ENCODE measurements at places on chromosomes 12 and 14. TPM values are rescaled to one million over a fixed set of nuclear protein-coding genes. Genes with fewer than 3 reads are reported as not detected.

The RNFT2 gene
- 3.3 TPM for polyA plus RNA-seq

The MTRFR gene
- polyA plus RNA-seq, result 7.1 TPM

The CCDC197 gene
- polyA plus RNA-seq, result not detected

The MORN3 gene
- 0.98 TPM for polyA plus RNA-seq

The NOS1 gene
- polyA plus RNA-seq, result not detected

All from HepG2 (cell line).